ENCODE measurements at places on chromosomes 5 and 9. TPM values are rescaled to one million over a fixed set of nuclear protein-coding genes. Genes with fewer than 3 reads are reported as not detected.

The CREB3 gene
- total RNA-seq, result 79.2 TPM

The RGS14 gene
- total RNA-seq, result 8.3 TPM

The ADAMTSL1 gene
- total RNA-seq, result 93.5 TPM

The GABRA1 gene
- not detected for total RNA-seq

The HSD17B3 gene
- under 0.01 TPM for total RNA-seq

The ARHGEF37 gene
- 2.2 TPM for total RNA-seq

The FGD3 gene
- total RNA-seq, result not detected

The CCDC171 gene
- total RNA-seq, result 2.8 TPM

The CYLC2 gene
- not detected for total RNA-seq

The PRRC2B gene
- 79.9 TPM for total RNA-seq

The PTGES gene
- total RNA-seq, result 84.5 TPM

The IZUMO3 gene
- not detected for total RNA-seq

The AHRR gene
- total RNA-seq, result 86.8 TPM

The PRSS3 gene
- 11.1 TPM for total RNA-seq

The SLC45A2 gene
- not detected for total RNA-seq

The IL13 gene
- not detected for total RNA-seq

The SPAAR gene
- not detected for total RNA-seq

The PFN3 gene
- total RNA-seq, result not detected

The ADGRD2 gene
- total RNA-seq, result not detected

The FRMPD1 gene
- not detected for total RNA-seq

The HCN1 gene
- total RNA-seq, result not detected

The CD180 gene
- under 0.01 TPM for total RNA-seq

The LCN1 gene
- total RNA-seq, result not detected

The LPCAT1 gene
- total RNA-seq, result 61.4 TPM

The PCA3 gene
- not detected for total RNA-seq

The LIFR gene
- 29.8 TPM for total RNA-seq

The VCP gene
- total RNA-seq, result 448 TPM

The SLC36A2 gene
- not detected for total RNA-seq

The PCDHB14 gene
- total RNA-seq, result 1.2 TPM

The SHC3 gene
- total RNA-seq, result 61.4 TPM

The MBLAC2 gene
- 4.2 TPM for total RNA-seq

The TARS1 gene
- total RNA-seq, result 250 TPM

The GNA14 gene
- 0.15 TPM for total RNA-seq

The CDKN2B-AS1 gene
- total RNA-seq, result 4.5 TPM

The WNK2 gene
- total RNA-seq, result 0.15 TPM

The TXNDC8 gene
- not detected for total RNA-seq

The SAPCD2 gene
- total RNA-seq, result 1.5 TPM

The NDUFB6 gene
- 22.8 TPM for total RNA-seq

The LRRC70 gene
- total RNA-seq, result 0.50 TPM
